ENCODE measurements at places on chromosomes 6 and 20.

GRCh38 chr20:21453690-21454089, 56.4 kb upstream of the NKX2-4 start:
- DNase-seq = no peak

GRCh38 chr6:4805553-4806336, 29.5 kb downstream of the CDYL start:
- peak; percentile 19 for DNase-seq

DNA sequence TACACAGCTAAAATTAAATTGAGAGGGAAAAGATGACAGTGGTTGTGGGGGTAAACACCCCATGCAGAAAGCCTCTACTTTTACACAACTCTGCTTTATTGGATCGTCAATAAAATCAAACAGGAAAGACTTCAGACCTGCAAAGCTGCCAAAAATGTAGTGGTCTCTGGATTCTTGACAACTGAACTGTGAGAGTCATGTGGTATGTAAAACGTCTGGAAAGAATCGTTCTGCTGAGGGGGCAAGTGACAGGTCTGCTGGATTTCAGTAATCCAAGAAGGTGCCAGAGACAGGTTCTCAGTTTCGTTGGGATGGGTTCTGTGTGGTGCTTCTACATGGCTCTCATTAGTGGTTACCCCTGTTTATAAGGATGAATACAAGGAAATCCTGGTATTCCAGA, 63.3 kb downstream of the TSPYL4 start:
- no peak for DNase-seq

DNA sequence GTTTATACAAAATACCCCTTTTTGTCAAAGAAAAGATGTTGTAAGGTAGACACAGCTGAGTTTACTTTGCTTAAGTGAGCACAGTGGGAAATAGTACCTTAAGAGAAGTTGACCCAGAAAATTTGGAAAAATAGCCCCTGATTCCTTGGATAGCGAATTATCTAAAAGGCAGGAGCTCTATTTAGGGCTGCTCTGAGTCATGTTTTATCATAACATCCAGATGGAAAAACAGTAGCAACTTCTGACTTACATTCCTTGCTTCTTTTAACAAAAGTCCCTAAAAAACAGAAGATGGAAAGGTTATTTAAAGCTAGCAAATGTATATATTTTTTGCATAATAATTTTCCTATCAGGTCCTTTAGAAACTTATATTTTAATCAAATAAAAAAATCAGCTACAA, 59.0 kb downstream of the THEMIS start:
- DNase-seq = no peak

DNA sequence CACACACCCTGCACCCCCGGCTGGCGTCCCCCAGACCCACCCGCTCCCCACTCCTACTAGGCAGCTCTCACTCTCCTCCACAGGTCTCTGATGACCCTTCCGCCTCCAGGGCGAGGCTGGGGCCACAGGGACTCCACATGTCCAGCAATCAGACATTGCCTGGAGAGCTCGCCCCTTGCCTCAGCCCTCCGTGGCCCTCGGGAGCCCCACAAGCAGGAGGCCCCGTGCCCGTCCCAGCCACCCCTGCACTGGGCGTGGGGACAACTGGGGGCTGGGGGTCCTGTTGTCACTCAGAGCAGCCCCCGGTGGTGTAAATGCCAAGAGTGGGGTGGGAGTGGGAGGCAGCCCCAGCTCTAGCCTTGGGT, 1.5 kb downstream of the COL20A1 start:
- no peak for DNase-seq

GRCh38 chr6:124867121-124867520, 95.1 kb upstream of the RNF217 start:
- no peak for DNase-seq

DNA sequence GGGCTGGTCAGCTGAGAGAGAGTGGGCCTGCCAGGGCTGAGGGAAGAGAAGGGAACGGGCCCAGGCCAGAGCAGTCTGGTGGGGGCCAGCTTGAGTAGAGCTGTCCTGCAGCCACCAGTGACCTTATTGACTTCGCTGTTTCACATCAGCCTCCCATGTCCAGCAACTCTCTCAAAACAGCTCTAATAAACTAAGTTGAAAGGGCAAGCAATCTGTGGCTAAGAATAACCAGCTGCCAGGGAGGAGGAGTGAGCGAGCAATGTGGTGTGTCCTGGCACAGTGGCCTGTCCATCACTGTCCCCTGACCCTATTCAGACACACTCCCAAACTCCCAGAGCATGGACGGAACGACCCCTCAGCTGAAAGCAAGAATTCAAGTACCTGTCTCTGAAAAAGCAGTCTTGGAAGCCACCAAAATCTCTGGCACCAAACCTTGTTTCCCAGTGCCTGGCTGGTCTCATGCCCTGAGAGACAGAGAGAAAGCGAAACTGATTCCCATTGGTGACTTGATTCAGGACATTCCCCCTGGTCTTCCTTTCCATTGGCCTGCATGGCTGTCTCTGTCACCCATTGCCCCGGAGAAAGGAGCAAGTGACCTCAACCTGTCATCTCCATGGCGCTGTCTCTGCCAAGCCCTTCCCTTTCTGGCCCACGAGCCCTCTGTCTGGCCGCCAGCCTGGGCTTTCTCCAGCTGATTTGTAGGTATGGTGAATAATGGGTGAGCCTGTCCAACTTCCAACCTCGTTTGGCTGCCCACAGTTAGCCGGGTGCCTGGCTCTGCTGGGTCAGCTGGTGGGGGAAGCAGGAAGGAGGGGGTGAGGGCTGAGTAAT, at the start of gene DDO:
DDO (minus strand) TSS at position 490 of the 831 bp plus-strand sequence. CDS start 2,113 bp downstream, outside the sequence.
- peak; percentile 21 for DNase-seq

GRCh38 chr20:1291191-1291741, 25.2 kb downstream of the SNPH start:
- no peak for DNase-seq

DNA sequence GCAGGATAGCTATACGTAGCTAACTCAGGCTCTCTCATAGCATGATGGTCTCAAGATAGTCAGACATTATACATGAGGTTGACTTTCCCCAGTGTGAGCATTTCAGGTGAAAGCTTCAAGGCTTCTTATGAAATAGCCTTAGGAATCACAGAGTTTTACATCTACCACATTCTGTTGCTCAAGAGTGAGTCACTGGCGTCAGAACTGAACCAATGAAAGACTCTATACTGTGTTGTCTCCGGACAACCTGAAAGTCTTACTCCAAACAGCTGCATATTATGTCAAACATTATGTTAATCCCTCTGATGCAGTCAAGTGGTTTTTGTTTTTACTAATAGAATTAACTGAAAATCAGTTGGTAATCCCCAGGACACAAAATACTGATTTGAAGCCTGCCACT, 79.8 kb upstream of the TRDN start:
- DNase-seq = no peak

DNA sequence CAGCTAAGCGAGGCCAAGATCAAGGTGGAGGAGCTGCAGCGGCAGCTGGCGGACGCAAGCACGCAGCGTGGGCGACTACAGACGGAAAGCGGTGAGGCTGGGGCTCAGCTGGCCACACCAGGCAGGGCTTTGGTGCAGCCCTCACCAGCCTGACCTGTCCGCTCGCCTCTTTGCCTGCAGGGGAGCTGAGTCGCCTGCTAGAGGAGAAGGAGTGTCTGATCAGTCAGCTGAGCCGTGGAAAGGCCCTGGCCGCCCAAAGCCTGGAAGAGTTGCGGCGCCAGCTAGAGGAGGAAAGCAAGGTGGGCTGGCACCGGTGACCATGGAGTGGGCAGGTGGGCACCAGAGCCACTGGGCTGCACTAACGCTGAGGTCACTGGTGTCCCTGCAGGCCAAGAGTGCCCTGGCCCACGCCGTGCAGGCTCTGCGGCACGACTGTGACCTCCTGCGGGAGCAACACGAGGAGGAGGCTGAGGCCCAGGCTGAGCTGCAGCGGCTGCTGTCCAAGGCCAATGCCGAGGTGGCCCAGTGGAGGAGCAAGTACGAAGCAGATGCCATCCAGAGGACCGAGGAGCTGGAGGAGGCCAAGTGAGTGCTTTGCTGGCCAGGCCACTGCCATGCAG, 42.8 kb downstream of the MYH7B start:
- DNase-seq = no peak

- DNase-seq = peak; percentile 79
These were observed 32.2 kb upstream of the HFE start for GRCh38 chr6:26054781-26055718.

All from DMS153 (cell line).